ENCODE measurements at places on chromosomes 5 and 9.

DNA sequence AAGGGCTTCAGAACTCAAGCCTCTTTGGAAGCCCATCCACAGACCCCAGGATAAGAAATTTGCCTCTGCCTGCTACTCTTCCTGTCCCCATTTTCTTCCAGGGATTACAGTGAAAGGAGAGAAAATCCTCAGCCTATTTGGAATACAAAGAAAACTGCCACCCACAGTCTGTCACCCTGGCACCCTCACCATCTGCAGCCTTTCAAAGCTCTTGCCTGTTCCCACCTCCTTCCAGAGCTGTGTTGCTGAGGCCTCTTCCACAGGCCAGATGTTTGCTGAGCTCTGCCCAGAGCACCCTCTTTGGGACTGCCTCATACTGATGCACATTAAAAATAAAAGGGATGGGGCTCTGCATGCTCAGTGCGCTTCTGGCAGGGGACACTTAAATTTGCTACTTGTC, 35.9 kb upstream of the TAF1L start:
- no peak for DNase-seq

- DNase-seq: no peak
Observed at GRCh38 chr9:18639911-18640310, 166.0 kb downstream of the ADAMTSL1 start.

DNA sequence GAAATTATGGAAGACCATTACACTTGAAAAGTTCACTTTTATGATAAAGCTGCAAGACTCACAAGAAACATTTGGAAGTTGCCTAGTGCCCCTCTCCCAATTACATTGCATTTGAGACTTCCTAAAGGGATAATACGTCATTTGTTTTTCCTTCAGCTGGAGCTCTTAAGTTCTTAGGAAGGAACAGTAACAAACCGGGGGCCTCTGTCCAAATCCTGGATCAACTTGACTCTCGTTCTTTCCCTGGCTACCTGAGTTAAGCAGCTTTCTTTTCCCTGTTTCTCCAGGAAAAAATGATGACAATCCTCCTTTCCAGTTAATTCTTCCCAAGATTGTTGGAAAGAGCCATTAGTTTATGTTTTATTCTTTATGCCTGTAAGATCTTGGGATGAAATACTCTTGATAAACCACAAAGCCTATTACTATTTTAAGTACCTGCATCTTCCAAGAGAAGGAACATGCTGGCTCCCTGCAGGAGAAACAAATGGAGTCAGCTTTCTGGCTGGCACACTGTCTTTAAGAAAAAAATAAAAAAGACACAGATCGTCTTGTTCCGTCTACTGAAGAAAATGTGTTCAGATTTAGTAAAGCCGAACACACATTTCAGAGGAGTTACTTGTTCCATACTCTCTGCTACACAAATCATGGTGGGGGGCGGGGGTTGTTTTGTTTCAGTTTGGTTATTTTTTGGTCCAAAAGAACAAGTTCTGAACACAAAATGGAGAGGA, 297.9 kb downstream of the EFNA5 start:
- no peak for DNase-seq

DNA sequence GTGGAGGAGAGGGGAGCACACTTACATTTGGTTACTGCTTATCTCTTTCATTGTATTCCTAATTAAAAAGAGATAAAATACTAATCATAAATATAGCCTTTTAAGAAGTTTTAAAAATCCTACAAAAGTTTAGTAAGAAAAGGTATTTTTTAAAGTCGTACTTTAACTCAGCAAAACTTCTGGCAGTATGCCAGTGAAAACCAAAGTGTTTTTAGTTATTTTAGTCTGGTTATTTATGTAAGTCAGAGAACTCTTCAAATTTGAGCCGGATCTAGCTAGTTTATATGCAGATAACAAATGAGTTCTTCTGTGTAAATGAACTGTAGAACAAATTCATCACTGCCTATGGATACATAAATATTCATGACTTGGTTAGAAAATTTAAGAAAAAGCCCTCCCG, 36.5 kb upstream of the ANKDD1B start:
- DNase-seq: no peak

DNA sequence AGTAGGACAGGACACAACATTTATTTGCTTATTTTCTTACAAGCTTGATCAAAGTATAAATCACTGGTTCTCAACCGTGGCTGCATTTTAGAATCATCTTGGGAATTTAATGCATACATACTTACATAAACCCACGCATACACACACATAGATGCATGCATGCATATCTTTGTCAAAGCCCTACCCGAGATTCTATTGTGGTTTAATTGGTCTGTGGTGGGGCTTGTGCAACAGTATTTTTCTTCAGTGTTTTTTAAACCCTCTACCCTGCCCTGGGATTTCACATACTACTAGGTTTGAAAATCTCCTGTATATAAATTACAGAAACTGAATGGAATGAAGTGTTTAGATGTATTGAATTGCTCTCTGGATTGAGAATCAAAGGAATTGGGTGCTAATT, 1166.2 kb downstream of the MAT2B start:
- no peak for DNase-seq

- no peak for DNase-seq
Observed at GRCh38 chr5:111641533-111642233, 115.3 kb downstream of the NREP start.

DNA sequence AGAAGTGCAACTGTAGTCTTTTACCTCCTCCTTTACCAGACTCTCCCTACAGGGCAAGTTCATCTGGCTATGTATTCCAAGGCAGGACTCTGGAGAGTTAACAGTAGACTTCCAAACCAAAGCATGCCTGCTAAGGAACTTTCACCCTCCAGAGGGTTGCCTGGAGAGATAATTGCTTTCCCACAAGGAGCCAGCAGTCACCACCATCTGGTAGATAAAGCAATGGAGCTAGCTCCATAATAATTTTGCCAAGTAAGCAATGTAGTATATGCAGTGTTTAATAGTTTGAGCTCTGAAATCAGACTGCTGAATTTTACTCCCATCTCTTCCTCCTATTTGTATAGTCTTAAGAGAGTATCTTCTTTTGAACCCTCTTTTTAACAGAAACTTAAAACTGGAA, 566.8 kb upstream of the PTGER4 start:
- DNase-seq: no peak

- no peak for DNase-seq
Observed at GRCh38 chr9:133713150-133713959, 24.8 kb downstream of the SARDH start.

DNA sequence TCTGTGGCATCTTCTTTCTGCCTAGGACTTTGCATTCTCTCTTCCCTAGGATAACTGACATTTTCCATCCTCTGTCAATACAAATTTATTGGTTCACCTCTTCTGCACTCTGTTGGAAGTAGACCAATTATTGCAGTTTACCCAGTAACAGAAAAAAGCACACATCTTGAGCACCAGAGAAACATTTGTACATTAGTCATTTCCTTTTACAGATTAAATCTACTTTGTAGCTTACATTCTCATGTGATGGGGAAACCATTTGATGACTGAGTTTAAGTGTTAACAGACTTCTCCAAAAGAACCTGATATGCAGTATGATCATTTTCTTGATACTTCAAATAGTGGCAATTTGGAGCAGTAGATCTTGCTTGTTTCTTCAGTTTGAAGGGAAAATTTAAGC, 1098.8 kb downstream of the DTWD2 start:
- DNase-seq: no peak

DNA sequence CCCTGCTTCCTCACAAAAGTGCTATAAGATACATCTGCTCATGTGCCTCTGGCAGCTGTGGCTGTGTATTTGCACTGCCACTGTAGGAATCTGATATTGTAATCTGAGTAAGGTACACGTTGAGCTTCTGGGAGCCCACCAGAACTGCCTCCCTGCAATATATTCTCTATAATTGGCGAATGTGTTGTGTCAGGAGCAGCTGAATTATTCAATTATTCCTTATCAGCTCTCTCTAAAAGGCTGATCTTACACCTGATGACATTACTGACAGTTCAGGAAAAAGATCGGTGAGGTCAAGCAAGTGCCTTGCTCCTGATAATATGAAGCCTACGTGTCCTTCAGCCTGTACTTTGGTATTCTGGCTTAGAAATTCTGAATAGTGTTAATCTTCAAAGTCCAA, 1015.0 kb downstream of the CDH9 start:
- no peak for DNase-seq

- DNase-seq: no peak
Observed at GRCh38 chr5:68114378-68115040, 101.0 kb upstream of the PIK3R1 start.

- no peak for DNase-seq
Observed at GRCh38 chr9:16221822-16222547, 648.5 kb downstream of the BNC2 start.

DNA sequence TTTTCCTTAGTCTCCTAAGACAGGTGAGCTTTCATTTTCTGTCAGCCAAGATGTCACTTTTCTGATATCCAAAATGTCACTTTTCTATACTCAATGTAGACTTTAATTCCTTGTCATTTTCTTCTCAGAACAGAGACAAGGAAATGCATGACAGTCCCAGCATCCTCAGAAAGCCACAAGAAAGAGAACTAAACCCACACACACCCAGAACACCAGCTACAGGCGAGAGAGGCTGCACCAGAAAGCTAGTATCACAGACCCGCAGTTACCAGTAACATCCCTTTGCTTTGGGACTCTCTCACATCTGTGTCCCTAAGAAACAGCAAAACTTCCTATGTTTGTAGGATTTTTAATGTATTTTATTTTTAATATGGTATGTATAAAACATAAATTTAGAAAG, 17.1 kb downstream of the TRMO start:
- DNase-seq: peak; percentile 71

DNA sequence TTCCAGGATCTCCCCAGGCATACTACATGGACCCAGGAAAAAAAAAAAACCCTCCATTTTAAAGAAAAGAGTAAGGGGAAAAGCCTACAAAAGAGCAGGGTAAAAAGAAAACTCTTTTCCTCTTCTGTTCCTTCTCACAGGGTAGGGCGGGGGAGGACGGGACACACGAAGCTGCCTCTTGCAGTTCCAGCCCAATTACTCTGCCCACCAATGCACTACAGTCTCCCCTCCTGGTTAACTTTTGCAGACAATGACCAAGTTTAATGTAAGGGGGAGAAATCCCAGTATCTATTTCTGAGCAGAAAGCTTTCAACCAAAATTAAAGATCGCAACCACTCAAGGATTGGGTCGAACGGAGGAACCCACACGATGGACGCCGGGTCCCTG, 1.3 kb downstream of the BRD3 start:
- DNase-seq: no peak

GRCh38 chr5:72368271-72368670, 48.1 kb downstream of the PTCD2 start:
- DNase-seq: no peak

DNA sequence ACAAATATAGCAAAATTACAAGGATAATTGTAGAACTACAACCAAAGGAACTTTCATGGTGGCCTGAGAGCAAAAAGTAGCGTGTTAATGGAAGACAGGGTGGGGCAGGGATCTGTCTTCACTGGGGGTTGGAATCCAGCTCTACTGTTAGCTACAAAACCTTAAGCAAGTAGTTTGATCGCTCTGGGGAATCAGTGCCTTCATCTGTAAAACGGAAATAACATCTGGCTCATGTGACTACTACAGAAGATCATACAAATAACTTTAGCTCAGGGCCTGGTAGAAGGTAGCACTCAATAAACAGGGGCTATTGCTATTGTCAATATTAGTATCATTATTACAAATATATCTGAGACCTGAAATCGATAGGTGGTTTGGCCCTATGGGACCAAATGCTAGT, 40.4 kb downstream of the ZNF608 start:
- no peak for DNase-seq

DNA sequence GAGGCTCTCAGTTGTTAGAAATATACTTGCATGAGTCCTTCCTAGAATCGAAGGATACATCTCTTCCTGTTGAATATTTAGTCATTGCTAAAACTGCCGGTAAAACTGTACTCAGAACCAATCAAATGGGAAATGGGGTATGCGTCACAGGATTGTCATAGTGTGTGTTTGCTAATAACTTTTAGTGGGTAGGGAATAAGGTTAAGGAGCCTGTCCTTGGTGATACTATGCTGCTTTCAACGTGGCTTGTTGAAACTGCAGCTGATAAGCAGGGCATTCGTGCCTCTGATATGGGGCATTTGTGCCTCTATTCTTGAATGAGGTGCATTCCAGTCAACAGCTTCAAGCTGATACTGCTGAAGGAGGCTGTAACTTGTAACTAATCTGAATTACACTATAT, 26.6 kb downstream of the HABP4 start:
- no peak for DNase-seq

DNA sequence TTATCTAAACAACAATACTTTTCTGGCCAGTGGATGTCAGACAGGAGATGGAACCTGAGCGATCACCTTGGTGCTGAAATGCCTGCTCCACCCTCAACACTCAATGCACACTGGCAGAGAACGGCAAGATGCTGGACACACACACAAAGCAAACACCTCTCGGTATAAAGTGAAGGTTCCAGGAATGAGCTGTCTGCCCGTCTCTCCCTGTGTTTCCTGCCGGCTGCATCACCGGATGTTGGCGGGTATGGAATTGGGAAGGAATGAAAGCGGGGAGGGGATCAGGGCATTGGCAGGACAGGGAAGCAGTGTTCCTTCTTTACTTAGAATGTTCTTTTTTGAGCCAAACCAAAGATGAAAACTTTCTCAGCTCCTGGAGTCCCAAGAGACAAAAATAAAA, 59.2 kb downstream of the MED10 start:
- DNase-seq: no peak

DNA sequence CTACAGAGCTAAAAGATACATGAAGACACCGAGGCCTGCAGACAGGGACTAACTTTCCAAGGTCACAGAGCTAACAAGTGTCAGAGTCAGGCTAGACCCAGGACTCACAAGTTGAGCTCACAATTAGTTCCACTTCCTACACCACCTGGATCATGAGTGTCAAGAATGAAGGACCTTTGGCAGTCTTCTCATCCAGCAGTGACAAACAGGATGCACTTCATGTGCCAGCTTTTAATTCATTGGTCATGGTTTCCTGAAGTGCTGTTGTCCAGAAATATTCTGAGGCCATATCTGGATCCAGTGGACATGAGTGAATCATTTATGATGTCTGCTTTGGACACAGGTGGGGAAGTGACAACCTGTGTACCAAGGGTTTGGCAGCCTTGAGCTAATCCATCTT, 77.4 kb downstream of the KCNIP1 start:
- no peak for DNase-seq

- DNase-seq: no peak
Observed at GRCh38 chr5:68953875-68954617, 139.8 kb upstream of the SLC30A5 start.

DNA sequence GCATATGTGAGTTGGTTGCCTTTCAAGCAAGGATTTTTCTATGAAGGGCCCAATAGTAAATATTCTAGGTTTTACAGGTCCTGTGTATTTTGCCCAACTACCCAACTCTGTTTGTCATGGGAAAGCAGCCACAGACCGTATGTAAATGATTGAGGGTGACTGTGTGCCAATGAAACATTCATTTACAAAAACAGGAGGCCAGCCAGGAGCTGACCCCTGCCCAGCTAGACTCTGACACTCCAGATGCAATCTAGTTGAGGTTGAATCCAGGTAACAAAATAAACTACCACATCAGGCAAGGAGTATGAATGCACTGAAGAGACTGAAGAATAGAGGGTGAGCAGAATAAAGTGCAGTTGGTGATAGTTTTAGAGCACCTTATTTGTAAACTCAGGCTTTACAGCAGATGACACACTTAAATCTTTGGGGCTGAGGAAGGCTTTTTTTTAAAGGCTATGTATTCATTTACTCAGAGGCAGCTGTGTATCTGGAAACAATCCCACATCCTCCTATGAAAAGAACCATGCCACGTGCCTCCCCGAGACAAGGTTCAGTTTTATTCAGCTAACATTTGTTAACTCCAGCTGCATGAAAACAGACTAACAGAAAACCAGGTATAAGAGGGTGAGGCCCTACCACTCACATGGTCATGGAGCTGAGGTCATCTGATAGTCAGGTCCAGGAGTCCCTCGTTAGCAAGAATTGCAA, 60.7 kb downstream of the SLC1A1 start:
- DNase-seq: no peak
